Activated CD8-positive, alpha-beta memory T cell treated with anti-CD3 and anti-CD28 coated beads for 36 hours (primary cell): ENCODE measurements at places on chromosomes 16 and 17. TPM values are rescaled to one million over a fixed set of nuclear protein-coding genes. Genes with fewer than 3 reads are reported as not detected.

KRT39 gene
- not detected for total RNA-seq

KRT12 gene
- not detected for total RNA-seq

TP53TG3 gene
- not detected for total RNA-seq

SEPTIN1 gene
- 186 TPM for total RNA-seq

AATK gene
- 0.15 TPM for total RNA-seq

DHRS7C gene
- total RNA-seq = not detected

KRT20 gene
- total RNA-seq = not detected

BEAN1 gene
- not detected for total RNA-seq

SLC6A2 gene
- not detected for total RNA-seq

CACNA1G gene
- total RNA-seq = 0.10 TPM

ATP2A1 gene
- total RNA-seq = 1.2 TPM

NEUROD2 gene
- total RNA-seq = not detected

NACA2 gene
- total RNA-seq = not detected

MYL11 gene
- 1.6 TPM for total RNA-seq

LPO gene
- not detected for total RNA-seq

TBC1D28 gene
- total RNA-seq = not detected

ADAD2 gene
- total RNA-seq = 0.17 TPM

CACNG1 gene
- not detected for total RNA-seq

MYH11 gene
- not detected for total RNA-seq

DYNLRB2 gene
- 0.42 TPM for total RNA-seq

NPIPA1 gene
- 69.9 TPM for total RNA-seq

KIF2B gene
- not detected for total RNA-seq

RRN3 gene
- total RNA-seq = 50.7 TPM

SULT1A2 gene
- total RNA-seq = 0.23 TPM

SLC7A6 gene
- total RNA-seq = 99.4 TPM

MRPL58 gene
- 65.5 TPM for total RNA-seq

KRTAP1-1 gene
- not detected for total RNA-seq

PLA2G10 gene
- not detected for total RNA-seq

DPEP1 gene
- total RNA-seq = not detected

NFATC2IP gene
- total RNA-seq = 85.0 TPM

RBFOX1 gene
- not detected for total RNA-seq

KNOP1 gene
- total RNA-seq = 33.9 TPM

ERCC4 gene
- 15.5 TPM for total RNA-seq

ZNF750 gene
- total RNA-seq = not detected

MPP3 gene
- 0.40 TPM for total RNA-seq

ABAT gene
- 9.8 TPM for total RNA-seq

KCNJ2 gene
- not detected for total RNA-seq

MYH2 gene
- not detected for total RNA-seq

DPEP2 gene
- total RNA-seq = 1.5 TPM
